ENCODE measurements at places on chromosomes 1 and 21.

GRCh38 chr1:3668148-3668547, 15.8 kb downstream of the TP73 start:
- peak; percentile 7 for DNase-seq

GRCh38 chr1:190849346-190849745, 371.7 kb upstream of the BRINP3 start:
- no peak for DNase-seq

- DNase-seq: no peak
Measured at GRCh38 chr1:226405411-226405988, 2.4 kb downstream of the PARP1 start.

GRCh38 chr1:42429603-42430002, 26.2 kb downstream of the ZMYND12 start:
- DNase-seq: no peak

DNA sequence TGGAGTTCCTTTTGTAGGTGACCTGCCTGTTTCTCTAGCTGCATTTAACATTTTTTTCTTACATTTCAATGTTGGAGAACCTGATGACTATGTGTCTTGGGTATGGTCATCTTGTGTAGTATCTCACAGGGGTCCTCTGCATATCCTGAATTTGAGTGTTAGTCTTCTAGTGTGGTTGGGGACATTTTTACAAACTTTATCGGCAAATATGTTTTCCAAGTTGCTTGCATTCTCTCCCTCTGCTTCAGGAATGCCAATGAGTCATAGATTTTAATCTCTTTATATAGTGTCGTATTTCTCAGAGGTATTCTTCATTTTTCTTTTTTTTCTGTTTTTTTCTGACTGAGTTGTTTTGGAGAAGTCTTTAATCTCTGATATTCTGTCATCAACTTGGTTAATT, 684.0 kb downstream of the NCAM2 start:
- DNase-seq: no peak

DNA sequence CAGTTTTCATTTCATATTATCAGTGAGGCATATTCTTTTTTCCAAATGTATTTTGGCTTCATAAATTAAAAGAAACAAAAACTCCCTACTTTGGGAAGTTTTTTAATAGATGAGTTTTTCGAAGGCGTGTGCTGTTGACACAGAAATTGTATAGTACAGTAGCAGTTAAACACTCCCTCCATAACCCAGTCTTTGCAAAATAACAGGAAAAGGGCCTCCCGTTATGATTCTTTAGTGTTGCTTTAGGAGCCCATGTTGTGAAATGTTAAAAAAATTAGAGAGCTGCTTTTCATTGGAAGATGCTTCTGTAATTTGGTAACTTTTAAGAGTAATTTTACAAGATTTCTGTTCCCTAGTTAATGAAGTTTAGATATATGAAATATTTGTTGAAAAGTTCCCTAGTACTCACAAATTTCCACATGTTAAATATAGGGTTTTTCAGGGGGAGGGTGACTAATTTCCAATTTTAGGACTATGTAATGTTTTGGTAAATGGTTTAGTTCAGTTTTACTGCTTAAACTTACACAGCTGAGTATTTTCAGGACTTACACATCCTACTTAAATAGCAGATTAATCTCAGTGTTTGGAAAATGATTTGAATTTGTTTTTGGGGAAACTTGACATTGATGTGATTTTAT, 2.0 kb downstream of the CAMSAP2 start:
- no peak for DNase-seq

- no peak for DNase-seq
Measured at GRCh38 chr1:182806015-182806678, 16.6 kb downstream of the NPL start.

GRCh38 chr1:35475356-35475755, 81.8 kb downstream of the KIAA0319L start:
- no peak for DNase-seq

DNA sequence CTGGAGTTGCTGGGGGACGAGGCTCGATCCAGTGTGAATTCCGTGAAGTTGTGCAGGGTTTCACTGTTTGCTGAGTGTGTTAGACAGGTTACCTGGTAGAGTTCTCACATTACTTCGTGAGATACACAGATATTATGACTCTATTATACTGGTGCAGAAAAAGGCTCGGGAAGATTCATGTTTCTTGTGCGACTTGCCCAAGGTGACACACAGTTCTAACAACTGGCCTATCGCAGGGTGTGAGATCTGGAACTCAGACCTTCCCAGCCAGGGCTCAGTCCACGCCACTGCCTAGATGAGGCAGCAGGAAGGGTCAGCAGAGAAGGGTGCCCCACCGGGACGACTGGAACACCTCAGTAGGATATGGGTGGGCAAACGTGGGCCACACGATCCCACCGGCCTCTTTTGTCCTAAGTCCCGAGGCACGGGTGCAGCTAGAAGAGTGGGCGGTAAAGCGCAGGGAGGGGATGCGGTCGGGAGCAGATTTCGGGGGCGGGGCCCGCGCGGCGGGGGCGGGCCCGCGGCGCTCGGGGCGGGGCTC, 296 bp upstream of the RNPEP start:
- DNase-seq: peak; percentile 90

DNA sequence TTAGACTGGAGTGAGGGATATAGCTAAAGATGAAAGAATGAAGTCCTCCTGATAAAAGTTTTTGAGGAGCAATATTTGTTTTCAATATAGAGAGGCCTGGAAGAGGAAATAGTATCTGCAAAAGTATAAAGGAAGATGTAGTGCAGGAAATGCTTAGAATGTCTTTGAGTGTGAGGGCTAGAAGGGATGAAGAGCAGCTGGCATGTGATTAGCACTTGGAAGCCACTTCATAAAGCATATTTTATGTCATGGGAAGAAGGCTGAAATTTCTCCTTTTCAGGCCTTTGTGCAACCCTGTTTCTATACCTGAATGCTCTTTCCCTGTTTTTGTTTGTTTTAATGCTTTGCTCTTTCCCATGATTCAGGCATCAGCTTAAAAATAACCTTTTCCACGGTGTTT, 323.3 kb upstream of the DEPDC1 start:
- no peak for DNase-seq

GRCh38 chr1:118340928-118341910, 156.2 kb upstream of the SPAG17 start:
- no peak for DNase-seq

- DNase-seq: no peak
Measured at GRCh38 chr1:22971611-22972405, 858 bp downstream of the LACTBL1 start.

GRCh38 chr1:236978740-236979139, 25.5 kb downstream of the MT1HL1 start:
- DNase-seq: peak; percentile 44

DNA sequence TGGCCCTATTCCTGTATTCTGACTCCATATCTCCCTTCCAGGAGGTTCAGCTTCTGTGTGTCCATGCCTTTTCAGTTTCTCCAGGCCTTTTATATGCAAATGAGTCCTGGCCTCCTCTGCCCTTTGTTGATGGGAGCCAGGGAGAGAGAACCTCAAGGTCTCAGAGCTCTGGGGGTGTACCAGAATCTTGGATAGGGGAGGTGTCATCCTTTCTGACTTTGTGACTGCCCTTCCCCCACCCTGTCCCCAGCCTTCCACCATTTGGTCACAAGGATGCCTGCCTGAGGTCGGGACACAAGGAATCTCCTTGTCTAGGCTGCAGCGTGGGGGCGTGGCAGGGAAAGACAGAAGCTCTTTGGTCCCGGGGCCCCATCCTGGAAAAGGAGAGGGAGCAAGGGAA, 18.6 kb downstream of the LURAP1 start:
- DNase-seq: no peak

DNA sequence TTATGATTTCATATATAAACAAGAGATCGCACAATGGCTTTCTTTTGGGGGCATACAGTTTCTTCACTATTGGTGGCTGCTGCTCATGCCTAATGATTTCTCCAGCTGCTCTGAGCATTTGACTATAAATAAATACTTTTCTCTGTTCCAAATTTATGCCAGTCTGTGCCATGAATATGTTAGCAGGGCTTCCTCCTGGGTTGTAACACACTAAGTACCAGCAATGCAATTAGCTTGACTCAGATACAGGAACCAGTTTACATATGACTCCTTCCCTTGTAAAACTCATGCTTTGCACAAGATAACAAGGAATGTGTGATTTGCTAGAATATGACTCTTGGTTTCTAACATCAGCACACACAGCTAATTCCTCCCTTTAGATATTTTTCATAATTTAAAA, 1629.7 kb downstream of the NCAM2 start:
- no peak for DNase-seq

DNA sequence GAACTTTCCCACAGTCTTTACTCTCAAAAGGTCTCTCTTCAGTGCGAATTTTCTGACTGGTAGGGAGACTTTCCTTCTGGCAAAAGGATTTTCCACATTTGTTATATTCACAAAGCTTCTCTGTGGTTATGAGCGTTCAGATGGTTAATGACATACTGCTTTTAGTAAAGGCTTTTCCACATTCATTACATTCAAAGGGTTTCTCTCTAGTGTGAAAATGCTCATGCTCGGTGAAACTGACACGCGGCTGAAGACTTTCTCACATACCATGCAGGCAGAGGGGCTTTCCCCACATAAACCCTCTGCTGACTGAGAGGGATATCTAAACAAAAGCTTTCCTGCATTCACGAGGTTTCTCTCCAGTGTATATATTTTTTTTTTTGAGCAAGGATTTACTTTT, 9.9 kb upstream of the KLF18 start:
- no peak for DNase-seq

DNA sequence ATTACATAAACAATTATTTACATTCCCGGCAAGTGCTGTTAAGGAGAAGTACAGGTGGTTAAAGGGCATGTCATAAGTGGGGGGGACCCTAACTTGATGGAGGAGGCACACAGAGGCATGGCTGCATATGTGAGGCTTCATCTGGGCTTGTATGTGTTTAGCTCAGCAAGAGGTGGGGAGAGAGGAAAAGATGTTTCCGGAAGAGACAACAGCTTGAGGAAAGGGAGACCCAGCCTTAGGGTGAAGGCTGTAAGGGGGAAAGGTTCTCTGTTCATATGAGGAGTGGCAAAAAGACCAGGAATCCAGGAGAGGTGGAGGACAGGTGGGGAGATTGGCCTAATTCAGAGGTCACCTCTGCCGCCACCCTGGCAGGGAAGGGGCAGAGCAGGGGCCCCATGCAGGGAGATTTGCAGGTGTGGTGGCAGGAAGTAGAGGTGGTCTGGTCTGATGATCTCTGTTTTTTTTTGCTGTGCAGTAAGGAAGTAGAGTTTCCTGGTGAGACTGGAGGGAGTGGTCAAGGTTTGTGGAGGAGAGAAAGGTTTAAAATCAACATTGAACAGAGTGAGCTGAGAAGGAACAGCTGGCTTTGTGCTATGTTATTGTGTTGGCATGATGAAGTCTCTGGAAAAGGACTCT, 9.0 kb downstream of the TRAF5 start:
- DNase-seq: no peak

DNA sequence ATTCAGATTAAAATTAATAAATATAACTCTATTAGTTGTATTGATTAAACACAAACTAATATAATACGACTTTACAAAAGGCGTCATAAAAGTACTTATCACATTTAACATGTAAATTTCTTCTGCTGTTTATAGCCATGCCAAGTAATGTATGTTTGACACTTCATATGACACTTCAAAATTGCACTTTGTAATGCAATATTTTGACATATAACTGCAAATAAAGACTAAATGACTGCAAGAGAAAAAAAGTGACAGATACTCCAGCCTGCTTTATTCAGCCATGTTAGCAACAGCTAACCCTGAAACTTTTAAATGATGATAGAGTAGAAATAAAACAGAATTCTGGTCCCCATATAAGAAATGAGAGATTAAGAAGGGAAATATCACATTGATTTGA, 1238.0 kb downstream of the MRPL39 start:
- DNase-seq: no peak

GRCh38 chr1:22907528-22907927, 65.1 kb downstream of the LACTBL1 start:
- DNase-seq: no peak

DNA sequence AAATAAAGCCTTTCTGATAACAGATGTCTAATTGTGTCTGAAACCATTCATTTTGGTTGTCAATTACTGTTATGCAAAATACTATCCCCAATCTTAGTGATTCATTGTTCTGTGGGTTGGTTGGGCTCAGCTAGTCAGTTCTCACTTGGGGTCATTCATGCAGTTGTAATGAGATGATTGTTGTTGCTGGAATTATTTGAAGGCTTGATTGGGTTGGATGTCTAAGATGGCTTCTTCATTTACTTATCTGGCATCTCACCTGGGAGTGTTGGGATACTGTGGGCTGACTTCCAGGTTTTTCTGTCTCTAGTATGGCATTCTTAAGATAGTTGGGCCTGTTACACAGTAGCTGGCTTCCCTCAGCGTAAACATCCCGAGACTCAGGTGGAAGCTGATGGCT, 217.8 kb upstream of the B3GALT2 start:
- no peak for DNase-seq

DNA sequence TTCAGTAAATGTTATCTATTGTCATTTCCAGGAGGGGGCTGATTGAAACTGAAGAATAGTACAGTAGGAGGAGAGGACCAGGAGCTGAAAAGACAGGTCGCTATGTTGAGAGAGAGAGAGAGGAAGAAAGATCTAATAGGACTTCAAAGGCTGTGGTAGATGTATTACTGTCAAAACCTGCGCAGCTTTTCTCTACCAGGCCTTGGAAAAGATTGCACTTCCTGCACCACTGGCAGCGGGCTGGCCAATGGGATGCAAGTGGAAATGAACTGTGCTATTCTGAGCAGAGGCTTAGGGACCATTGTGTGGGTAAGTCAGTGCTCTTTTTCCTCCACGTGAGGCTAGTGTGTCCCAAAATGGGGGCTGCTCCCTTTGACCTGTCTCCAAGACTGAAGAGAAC, 47.1 kb downstream of the MDM4 start:
- DNase-seq: no peak

DNA sequence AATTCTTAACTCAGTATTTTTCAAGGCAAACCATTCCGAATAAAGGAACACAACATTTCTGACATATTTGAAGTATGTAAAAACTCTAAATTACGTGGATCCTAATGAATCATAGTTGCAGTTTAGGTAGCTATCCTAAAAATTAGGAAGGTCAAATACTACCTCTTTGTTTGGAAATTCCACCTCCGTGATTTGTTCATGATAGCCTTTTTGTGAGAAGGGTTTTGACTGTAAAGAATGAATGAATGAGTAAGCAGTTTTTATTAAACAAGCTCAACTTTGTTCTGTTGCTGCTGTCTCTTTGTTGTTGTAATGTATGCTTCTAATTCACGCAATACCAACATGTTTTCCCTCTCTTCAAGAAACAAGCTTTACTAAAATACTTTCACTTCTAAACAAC, 840.4 kb downstream of the USP25 start:
- no peak for DNase-seq

DNA sequence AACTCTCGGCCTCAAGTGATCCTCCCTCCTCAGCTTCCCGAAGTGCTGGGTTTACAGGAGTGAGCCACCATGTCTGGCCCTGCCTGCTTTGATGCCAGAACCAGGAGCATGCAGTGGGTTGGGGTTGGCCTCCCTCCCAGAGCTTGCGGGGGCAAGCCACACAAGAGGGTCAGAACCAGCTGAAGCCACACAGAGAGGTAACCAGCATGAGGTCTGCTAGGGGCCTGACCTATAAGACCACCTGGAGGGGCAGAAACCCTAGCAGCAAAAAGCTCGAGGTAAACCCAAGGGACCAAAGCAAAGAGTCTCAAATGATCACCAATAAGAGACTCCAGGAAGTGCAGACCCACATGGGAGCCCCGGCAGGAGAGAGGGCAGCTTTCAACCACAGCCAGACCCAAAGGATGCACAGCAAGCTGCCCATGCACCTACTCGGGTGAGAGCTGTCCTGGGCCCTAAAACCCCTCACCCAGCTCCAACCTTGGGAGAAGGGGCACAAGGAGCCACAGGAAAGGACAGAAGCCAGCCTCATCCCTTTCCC, 81.2 kb downstream of the TOMM20 start:
- no peak for DNase-seq

Data from left ventricle myocardium superior (tissue), 1 donor.